Lower leg skin (tissue), 4 donors: ENCODE measurements at places on chromosomes 3 and 15. TPM values are rescaled to one million over a fixed set of nuclear protein-coding genes. Genes with fewer than 3 reads are reported as not detected.

The GOLGA6L7 gene
- not detected for total RNA-seq

The GABRA5 gene
- not detected for total RNA-seq

The SNX33 gene
- total RNA-seq, result 39.2 TPM

The SAMMSON gene
- total RNA-seq, result not detected

The PXYLP1 gene
- total RNA-seq, result 9.7 TPM

The TJP1 gene
- 78.4 TPM for total RNA-seq

The TRH gene
- not detected for total RNA-seq

The NCEH1 gene
- total RNA-seq, result 2.1 TPM

The RGMA gene
- total RNA-seq, result 28.2 TPM

The LSMEM2 gene
- total RNA-seq, result not detected

The SKIC8 gene
- total RNA-seq, result 62.2 TPM

The ANKUB1 gene
- total RNA-seq, result not detected

The AADACL2 gene
- 59.1 TPM for total RNA-seq

The SNUPN gene
- total RNA-seq, result 18.3 TPM

The A4GNT gene
- not detected for total RNA-seq

The MCTP2 gene
- 18.9 TPM for total RNA-seq

The ZBTB47 gene
- 24.7 TPM for total RNA-seq

The SEMA5B gene
- total RNA-seq, result 1.8 TPM

The VEPH1 gene
- 4.7 TPM for total RNA-seq

The SSUH2 gene
- 0.52 TPM for total RNA-seq

The PLSCR2 gene
- not detected for total RNA-seq

The SCAMP5 gene
- total RNA-seq, result 5.4 TPM

The MYO5C gene
- total RNA-seq, result 9.7 TPM

The MUC4 gene
- total RNA-seq, result not detected

The ASB14 gene
- total RNA-seq, result not detected

The TTLL13 gene
- total RNA-seq, result not detected
